ENCODE measurements at places on chromosomes 12 and 14.

GRCh38 chr14:72643317-72643801 lies 250.5 kb downstream of the DPF3 start:
- no peak for DNase-seq

GRCh38 chr12:121190523-121191031 lies 19.4 kb upstream of the P2RX4 start:
- no peak for DNase-seq

GRCh38 chr12:42291680-42292079 lies 34.2 kb downstream of the ZCRB1 start:
- no peak for DNase-seq

DNA sequence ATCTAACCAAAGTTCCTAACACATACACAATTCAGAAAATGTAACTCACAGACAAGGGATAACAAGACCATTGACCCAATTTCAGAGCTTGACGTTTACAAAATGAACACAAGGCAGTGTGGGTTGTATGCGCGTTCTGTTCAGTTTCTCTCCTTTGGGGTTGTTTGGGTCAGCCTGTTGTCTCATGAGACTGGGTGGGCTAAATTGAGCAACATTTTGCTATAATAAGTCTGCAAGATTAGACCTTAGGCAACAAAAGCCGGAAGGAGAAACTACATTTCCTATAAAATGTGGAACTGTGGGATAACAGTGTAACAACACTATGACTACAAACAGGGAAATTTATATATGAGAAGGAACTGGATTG lies 18.8 kb upstream of the LTA4H start:
- DNase-seq: no peak

GRCh38 chr12:120132863-120133385 lies 16.4 kb upstream of the RAB35 start:
- DNase-seq: no peak

DNA sequence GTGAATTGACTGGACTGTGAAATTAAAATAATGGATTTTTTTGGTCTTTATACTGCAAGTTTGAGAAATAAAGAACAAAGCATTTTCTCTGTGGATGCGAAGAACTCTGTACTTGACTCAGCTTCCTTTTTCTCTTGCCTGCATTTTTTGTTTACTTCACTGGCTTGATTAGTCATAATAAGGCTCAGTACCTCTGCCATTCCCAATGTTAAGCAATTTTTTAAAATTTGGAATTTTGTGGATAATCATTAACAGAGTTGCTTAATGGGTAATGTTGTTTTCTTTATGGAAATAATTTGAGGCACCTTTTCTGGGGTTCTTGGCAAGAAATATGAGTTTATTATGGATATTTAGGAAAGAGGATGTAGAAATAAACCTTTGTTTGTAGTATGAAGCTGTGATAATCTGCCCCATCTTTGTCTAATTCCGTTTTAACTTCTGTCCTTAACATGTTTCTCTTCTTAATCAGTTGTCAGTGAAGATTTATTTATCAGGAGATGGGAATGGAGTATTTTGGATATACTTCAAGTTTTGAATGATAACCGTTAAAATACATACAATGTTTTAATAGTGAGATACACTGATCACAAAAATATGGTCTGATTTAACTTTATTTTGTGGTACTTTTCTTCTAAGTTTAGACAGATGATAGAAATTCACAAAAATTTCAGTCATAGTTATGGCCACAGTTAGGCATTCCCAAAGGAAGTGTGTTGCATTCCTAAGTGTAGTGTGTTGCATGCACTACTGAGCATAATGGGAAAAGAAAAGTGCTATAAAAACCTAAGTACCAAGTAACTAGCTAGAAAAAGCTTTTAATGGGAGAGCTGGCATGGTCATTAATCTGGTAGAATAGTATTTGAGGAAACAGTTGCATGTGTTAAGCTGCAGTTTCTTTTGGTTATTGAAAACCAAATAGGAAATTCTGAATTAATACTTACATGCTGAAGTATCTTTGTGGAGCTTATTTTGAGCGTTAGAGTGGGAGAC lies 27.7 kb downstream of the WNK1 start:
- DNase-seq: no peak

GRCh38 chr14:64704143-64704742 lies at the start of gene PLEKHG3:
Gene PLEKHG3, plus strand, starts transcription at chr14:64704424. Its CDS starts 23,208 bp downstream, at chr14:64727632.
- DNase-seq: peak; percentile 62

DNA sequence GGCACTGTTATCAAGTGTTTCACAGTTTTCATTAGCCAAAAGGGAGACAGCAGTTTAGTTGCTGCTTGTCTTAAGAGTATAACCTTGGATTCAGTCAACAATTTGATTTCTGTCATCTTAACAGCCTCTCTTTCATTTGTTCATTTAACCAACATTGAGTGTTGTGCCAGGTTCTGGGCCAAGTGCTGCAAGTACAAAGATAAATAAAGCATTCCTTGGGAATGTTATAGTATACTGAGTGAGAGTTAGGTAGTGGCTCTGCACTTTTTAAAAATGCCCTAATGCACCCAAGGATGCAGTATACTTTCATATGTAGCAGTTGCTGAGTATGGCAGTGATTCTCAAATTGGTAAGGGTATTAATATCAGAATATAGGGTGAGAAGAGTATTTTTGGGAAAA lies 15.4 kb downstream of the APAF1 start:
- DNase-seq: no peak

DNA sequence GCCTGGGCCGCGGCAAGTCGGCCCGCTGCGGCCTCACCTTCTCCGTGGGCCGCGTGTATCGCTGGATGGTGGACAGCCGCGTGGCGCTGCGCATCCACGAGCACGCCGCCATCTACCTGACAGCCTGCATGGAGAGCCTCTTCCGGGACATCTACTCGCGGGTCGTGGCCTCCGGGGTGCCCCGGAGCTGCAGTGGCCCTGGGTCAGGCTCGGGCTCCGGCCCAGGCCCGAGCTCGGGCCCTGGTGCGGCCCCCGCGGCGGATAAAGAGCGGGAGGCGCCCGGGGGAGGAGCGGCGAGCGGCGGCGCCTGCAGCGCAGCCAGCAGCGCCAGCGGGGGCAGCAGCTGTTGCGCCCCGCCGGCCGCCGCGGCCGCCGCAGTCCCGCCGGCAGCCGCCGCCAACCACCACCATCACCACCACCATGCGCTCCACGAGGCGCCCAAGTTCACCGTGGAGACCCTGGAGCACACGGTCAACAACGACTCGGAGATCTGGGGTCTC lies 226.2 kb upstream of the CRY1 start:
- no peak for DNase-seq

GRCh38 chr14:101177301-101177971 lies 273.9 kb upstream of the RTL1 start:
- DNase-seq: no peak

DNA sequence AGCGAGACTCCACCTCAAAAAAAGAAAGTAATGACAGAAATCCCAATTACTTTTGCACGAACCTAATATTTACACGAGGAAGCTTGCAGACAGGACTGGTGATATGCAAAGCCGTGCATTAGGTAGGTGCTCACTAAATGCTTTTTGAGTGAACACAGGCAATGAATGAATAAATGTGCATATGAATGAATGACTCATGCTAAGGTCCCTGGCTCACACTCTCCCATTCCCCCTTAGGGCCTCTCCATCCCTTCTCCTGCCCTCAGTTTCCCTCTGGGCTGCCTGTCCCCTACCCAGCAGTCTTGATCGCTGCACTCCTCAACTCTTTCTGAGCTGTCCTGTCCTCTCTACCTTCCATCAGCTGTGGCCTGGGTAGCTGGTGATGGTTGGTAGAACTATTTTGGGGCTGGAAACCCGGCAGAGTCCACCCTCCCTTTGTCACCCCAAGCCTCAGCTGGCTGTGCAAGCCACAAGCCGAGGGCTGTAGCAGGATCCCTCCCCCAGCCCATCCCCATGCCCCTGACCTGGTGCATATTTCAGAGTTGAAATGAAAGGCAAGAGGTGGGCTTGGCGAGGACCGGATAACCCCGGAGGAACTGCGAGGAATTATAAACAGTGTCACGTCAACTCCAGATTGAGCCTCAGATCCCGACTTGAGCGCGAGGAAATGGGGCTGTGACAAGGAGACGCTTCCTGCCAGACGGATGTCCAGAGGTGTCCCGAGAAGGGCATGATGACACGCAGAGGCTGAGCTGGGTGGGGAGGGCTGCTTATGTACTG lies 191.7 kb upstream of the GSC start:
- DNase-seq: no peak

DNA sequence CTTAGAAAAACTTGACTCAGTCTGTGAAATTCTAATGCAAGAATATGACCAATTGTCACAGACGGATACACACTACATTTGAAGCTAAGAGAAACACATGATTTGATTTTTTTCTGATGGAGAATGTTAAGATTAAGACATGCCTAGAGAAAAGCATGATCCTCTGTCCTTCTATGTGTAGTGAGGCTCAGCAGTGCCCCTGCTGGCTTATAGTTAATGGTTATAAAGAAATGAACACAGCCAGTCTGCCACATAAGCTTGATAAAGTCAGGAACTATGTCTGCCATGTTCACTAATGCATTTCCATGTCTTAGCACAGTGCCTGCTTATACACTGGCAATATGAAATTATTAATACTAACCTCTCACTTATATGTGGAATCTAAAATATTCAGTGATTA lies 168.1 kb upstream of the DAAM1 start:
- DNase-seq: no peak

- DNase-seq: no peak
Observed at GRCh38 chr14:50932592-50933495, 11.4 kb downstream of the PYGL start.

GRCh38 chr14:22375321-22375930 lies 213.6 kb downstream of the DAD1 start:
- peak; percentile 7 for DNase-seq

GRCh38 chr12:10136637-10137205 lies 6.7 kb upstream of the CLEC7A start:
- no peak for DNase-seq

GRCh38 chr12:128025589-128026245 lies 241.3 kb upstream of the TMEM132C start:
- no peak for DNase-seq

DNA sequence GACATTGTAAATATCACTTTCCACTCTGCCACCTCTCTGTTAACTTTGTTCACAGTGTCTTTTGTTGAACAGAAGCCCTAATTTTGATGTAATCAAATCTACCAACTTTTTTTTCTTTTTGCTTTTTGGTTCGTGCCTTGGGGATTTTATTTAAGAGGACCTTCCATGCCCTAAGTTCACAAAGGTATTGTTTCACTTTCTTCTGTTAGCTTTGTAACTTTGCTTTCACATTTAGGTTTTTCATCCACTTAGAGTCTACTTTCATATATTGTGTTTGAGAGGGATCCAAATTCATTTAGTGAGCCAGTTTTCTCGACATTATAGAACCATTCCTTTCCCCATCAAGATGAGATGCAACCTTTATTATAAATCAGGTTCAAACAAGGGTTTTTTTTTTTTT lies 275.7 kb upstream of the CRY1 start:
- DNase-seq: no peak

DNA sequence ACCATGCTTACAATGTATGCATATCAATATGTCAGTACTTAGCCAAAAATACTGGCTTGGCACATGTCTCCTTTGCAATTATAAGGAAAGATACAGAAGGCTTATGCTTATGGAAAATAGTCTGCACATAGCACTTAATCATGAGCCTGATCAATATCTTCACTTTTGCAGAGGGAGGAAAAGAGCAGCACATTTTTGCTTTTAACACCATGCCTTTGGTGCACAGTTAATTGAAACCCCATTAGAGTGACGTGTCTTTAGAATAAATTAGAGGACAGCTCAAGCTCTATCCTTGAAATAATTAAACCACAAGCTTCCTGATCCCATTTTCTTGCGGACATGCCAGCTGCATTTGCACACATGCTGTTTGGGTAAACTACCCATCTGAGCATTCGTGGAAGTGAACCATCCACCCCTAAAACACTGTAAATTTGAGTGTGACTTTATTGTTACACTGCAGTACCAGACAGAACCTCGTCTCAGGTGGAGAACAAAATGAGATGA lies 839.9 kb upstream of the MGAT4C start:
- no peak for DNase-seq

DNA sequence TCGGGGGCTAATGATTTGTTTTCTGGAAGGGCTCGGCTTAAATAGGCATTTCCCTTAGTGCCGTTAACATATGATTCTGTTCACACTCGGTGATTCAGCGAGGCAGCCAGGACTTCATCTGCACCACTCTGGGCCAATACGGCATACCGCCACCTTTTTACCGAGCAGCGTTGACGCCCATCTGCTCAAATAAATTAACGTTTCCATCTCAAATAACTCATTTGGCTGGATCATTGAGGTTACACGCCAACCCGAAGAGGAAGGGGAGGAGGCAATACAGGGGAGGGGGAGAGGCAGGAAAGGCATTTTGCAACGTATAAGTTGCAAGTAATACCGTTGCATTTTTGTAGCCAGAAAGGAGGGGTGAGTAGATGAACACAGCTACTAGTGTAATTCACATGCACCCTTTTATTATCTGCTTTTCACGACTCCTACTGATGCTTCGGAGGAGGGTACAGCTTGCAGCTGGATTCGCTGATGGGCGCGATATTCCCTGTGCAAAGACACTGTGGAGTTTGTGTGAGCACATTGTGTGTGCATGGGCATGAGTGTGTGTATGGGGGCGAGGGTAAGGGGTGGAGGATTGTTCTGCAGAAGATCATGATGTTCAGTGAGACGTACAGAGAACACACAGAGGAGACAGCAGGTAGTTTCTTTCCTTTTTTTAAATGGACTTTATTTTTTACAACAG lies 45.9 kb downstream of the MAP1LC3B2 start:
- no peak for DNase-seq

GRCh38 chr14:49497725-49498348 lies 88.3 kb downstream of the RPS29 start:
- no peak for DNase-seq

DNA sequence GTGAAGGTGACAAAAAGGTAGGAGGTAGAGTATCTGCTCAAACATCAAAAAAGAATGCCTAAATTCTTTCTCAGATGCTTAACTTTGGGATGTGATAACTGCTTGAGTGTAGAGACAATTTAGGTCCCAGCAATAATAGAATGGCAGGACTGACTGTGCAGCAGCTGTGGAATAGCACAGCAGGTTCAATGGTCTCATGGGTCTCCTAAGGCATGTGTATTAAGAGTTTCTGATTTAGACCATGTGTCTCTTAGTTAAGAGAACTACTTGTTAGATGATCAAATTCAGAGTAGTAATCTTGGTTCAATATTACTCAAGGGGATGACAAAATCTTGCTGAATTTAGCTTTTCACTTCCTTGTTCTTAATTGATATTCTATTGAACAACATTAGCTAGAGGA lies 72.0 kb downstream of the ALX1 start:
- DNase-seq: no peak

DNA sequence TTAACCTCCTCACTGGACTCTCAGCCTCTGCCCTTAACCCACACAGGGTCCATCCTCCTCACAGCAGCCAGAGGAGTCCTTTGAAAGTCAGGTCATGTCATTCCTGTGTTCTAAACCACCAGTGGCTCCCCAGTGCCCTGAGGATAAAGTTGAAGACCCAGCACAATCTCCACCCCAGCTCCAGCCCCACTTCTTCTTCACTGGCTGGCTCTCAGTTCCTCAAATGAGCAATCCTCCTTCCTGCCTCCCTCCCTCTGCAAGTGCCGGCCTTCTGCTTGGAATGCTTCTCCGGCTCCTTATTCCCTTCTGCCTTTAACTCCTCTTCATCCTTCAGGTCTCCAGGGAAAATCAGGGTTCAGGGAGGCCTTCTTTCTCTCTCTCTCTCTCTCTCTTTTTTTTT lies 32.0 kb upstream of the SPPL3 start:
- peak; percentile 11 for DNase-seq

- no peak for DNase-seq
Observed at GRCh38 chr12:76830436-76830835, 48.4 kb downstream of the CSRP2 start.

- no peak for DNase-seq
Observed at GRCh38 chr12:50806176-50806575, 36.5 kb upstream of the TMPRSS12 start.
